ENCODE measurements at places on chromosomes 12 and 14. TPM values are rescaled to one million over a fixed set of nuclear protein-coding genes. Genes with fewer than 3 reads are reported as not detected.

Gene GALNT8
- total RNA-seq = 7.9 TPM

GRCh38 chr12:105212438-105212837, 23.5 kb downstream of the APPL2 start:
- no peak for DNase-seq
- H3K4me3 ChIP-seq = no peak overlapping the region
- H3K36me3 ChIP-seq = peaks cover 25% of the 10 kb centered on the region

Gene PUS1
- 50.9 TPM for total RNA-seq

GRCh38 chr12:85322715-85323114, 42.7 kb downstream of the ALX1 start:
- H3K4me3 ChIP-seq = no peak overlapping the region
- DNase-seq = no peak
- H3K27me3 ChIP-seq = no peaks in the 10 kb centered on the region
- H3K27ac ChIP-seq = no peak overlapping the region
- peaks cover 5% of the 10 kb centered on the region for H3K36me3 ChIP-seq
- no peaks in the 10 kb centered on the region for H3K4me1 ChIP-seq

- H3K4me3 ChIP-seq = no peak overlapping the region
- no peaks in the 10 kb centered on the region for H3K4me1 ChIP-seq
- H3K27ac ChIP-seq = no peak overlapping the region
- DNase-seq = no peak
- no peaks in the 10 kb centered on the region for H3K27me3 ChIP-seq
- peaks cover 1% of the 10 kb centered on the region for H3K36me3 ChIP-seq
Observed at GRCh38 chr14:95193081-95193480, 35.8 kb upstream of the DICER1 start.

DNA sequence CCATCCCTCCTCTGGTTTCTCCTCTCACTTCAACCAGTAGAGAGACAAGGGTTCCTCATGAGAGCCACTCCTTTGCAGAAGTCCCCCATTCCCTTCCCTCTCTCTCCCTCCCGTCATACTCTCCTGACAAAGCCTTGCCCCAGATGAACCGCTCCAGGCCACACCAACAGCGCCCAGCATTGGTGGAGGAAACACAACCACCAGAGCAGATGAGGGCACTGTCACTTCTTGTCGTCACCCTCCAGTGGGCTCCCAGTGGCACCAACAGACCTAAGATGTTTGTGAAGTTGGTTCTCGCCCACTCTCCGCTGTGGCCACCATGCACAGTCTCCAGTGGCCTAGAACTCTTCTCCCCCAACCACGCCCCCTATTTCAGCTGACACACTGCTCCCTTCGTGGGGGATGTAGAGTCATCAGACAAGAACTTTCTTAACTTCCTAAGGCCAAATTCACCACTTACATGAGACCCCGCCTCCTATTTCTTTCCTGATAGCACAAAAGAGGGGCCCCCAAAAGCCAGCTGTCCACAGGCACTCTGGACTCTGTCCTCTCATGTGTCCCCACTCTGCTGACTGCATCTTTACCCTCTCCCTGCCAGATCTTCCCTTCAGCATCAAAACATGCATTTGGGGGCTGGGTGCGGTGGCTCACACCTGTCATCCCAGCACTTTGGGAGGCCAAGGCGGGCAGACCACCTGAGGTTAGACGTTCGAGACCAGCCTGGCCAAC, 29.2 kb upstream of the PLEKHG6 start:
- H3K4me3 ChIP-seq = no peak overlapping the region
- no peaks in the 10 kb centered on the region for H3K36me3 ChIP-seq
- H3K4me1 ChIP-seq = peaks cover 17% of the 10 kb centered on the region
- no peak for DNase-seq
- H3K27me3 ChIP-seq = peaks cover 49% of the 10 kb centered on the region

- peaks cover 23% of the 10 kb centered on the region for H3K27me3 ChIP-seq
- no peak for DNase-seq
- H3K27ac ChIP-seq = no peak overlapping the region
- no peaks in the 10 kb centered on the region for H3K4me1 ChIP-seq
- no peak overlapping the region for H3K4me3 ChIP-seq
Observed at GRCh38 chr14:95727056-95727700, 13.3 kb upstream of the TCL1A start.

GRCh38 chr12:123807670-123808069, 45.6 kb downstream of the DNAH10 start:
- no peak for DNase-seq
- no peaks in the 10 kb centered on the region for H3K36me3 ChIP-seq
- no peaks in the 10 kb centered on the region for H3K27me3 ChIP-seq
- peaks cover 11% of the 10 kb centered on the region for H3K4me1 ChIP-seq

Gene HOXC6
- total RNA-seq = 10.7 TPM

GRCh38 chr14:99541677-99542470, 60.7 kb downstream of the CCNK start:
- H3K36me3 ChIP-seq = no peaks in the 10 kb centered on the region
- DNase-seq = no peak
- H3K4me1 ChIP-seq = peaks cover 40% of the 10 kb centered on the region
- H3K27me3 ChIP-seq = peaks cover 18% of the 10 kb centered on the region

DNA sequence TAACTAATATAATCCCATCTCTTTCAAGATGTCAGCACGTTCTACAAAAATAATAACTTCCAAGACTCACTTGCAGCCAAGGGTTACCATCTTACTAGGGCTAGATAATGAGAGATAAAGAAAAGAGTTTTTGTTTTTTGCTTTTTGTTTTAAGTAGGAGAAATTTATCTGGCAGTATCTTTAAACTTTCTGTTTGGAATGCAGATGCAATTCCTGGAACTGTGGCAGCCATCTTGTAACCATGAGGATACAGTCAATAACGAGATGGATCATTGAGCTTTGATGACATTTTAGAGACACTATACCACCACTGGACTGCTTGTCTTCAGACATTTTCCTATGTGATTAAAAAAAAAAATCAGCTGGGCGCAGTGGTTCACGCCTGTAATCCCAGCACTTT, 171.2 kb upstream of the ARID2 start:
- no peak for DNase-seq
- H3K36me3 ChIP-seq = no peaks in the 10 kb centered on the region
- H3K27ac ChIP-seq = no peak overlapping the region
- no peaks in the 10 kb centered on the region for H3K27me3 ChIP-seq
- no peak overlapping the region for H3K4me3 ChIP-seq

GRCh38 chr12:275812-276211, 13.2 kb upstream of the SLC6A13 start:
- H3K27me3 ChIP-seq = no peaks in the 10 kb centered on the region
- DNase-seq = no peak
- H3K4me1 ChIP-seq = no peaks in the 10 kb centered on the region

Gene SYNE3
- total RNA-seq = 0.96 TPM

- H3K4me3 ChIP-seq = peak overlapping the region; percentile 95
- peaks cover 2% of the 10 kb centered on the region for H3K36me3 ChIP-seq
- H3K27me3 ChIP-seq = peaks cover 9% of the 10 kb centered on the region
- H3K27ac ChIP-seq = peak overlapping the region; percentile 84
- H3K4me1 ChIP-seq = peaks cover 33% of the 10 kb centered on the region
Observed at GRCh38 chr14:50944647-50945413, 547 bp upstream of the PYGL start.

DNA sequence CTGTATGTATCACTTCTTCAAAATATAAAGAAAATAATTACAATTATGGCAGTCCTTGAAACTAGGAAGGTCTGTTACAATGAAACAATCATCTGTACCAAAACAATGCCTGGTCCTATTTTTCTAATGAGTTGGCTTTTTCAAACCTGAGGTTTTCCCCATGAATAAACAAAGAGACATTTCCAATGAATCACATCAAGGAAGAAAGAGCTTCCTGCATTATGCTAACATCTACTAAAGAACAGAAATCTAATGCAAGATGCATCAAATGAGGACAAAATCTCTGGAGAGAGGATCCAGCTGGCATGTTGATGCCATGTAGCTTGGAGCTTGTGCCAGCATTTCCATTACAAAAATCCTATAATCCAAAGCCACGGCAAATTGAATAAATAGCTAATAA, 29.3 kb downstream of the NIN start:
- peaks cover 17% of the 10 kb centered on the region for H3K4me1 ChIP-seq
- H3K36me3 ChIP-seq = peaks cover 16% of the 10 kb centered on the region
- no peak overlapping the region for H3K4me3 ChIP-seq
- no peak overlapping the region for H3K27ac ChIP-seq
- no peaks in the 10 kb centered on the region for H3K27me3 ChIP-seq

Gene CCND2
- total RNA-seq = 186 TPM

DNA sequence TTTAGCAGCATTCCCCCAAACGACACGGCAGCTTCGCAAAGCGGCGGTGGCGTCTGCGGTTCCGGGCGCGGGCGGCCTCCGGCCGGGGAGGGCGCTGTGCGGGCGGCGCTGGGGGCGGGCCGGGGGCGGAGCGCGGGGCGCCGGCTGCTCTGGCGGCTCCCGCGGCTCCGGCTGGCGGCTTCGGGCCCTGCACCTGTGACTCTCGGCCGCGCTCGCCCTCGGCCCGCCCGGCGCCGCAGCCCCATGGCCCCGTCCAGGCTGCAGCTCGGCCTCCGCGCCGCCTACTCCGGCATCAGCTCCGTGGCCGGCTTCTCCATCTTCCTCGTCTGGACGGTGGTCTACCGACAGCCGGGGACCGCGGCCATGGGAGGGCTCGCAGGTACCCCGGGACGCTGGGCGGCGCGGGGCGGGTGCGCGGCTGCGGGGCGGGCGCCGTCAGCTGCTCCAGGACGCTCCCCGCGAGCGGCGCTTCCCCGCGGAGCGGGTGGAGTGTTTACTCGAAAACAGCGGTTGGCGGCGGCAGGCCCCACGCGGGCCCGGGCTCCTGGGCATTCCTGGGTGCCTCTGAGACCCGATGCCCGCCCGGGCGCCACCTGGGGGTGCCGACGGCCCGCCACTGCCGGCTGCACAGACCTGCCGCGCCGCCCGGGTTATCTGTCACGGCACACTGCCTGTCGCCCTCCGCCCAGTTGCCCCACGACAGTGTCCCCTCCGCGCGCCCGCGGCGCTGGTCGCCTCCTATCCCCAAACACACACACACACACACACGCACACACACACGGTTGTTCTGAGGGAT, at the start of gene SLC48A1:
SLC48A1 (plus strand) TSS at position 177 of the 796 bp plus-strand sequence; CDS start at position 244, 67 bp downstream.
- peak within 1 kb of the TSS; percentile 93 for H3K4me3 ChIP-seq
- peak; percentile 70 for DNase-seq
- peak within 1 kb of the TSS; percentile 88 for H3K27ac ChIP-seq
- peaks cover 15% of the 10 kb centered on the region for H3K27me3 ChIP-seq
- peaks cover 42% of the 10 kb centered on the region for H3K4me1 ChIP-seq

Gene NUDT14
- 25.6 TPM for total RNA-seq

Gene RNASE3
- not detected for total RNA-seq

Gene PLEKHD1
- total RNA-seq = 0.14 TPM

- H3K27me3 ChIP-seq = no peaks in the 10 kb centered on the region
- no peaks in the 10 kb centered on the region for H3K36me3 ChIP-seq
- peak overlapping the region; percentile 27 for H3K27ac ChIP-seq
- H3K4me3 ChIP-seq = no peak overlapping the region
- H3K4me1 ChIP-seq = peaks cover 21% of the 10 kb centered on the region
Observed at GRCh38 chr14:90421001-90421631, 24.3 kb downstream of the CALM1 start.

DNA sequence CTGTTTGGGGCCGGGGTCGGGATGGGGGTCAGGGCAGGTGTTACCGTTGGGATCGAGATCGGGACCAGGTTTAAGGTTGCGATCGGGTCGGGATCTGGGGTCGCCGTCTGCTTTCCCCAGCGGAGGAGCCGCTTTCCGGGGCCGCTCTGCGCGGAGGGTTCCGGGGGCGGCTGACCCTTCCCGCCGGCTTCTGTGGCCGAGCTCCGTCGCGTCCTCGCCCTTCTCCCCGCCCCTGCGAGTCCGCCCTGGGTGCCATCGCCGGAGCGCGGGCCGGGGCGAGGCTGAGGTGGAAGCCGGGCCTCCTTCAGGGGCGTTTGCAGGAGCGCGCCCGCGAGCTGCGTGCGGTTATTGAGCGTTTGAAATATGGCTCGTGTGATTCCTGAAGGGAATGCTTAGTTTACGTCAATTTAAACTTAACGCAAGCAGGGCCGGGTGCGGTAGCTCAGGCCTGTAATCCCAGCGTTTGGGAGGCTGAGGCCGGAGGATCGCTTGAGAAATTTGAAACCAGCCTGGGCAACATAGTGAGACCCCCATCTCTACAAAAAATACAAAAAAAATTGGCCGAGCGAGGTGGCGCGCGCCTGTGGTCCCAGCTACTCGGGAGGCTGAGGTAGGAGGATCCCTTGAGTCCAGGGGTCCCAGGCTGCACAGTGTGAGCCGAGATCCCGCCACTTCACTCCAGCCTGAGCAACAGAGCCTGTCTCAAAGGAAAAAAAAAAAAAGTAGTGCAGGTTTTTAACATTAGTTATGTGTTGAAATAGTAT, 620 bp downstream of the PGAM5 start:
- H3K27me3 ChIP-seq = no peaks in the 10 kb centered on the region
- H3K4me1 ChIP-seq = peaks cover 21% of the 10 kb centered on the region
- peak; percentile 32 for DNase-seq
- H3K36me3 ChIP-seq = peaks cover 15% of the 10 kb centered on the region
- peak overlapping the region; percentile 50 for H3K27ac ChIP-seq

GRCh38 chr14:99467336-99468078, 13.2 kb downstream of the SETD3 start:
- no peaks in the 10 kb centered on the region for H3K27me3 ChIP-seq
- H3K27ac ChIP-seq = no peak overlapping the region
- no peak overlapping the region for H3K4me3 ChIP-seq
- DNase-seq = no peak
- no peaks in the 10 kb centered on the region for H3K4me1 ChIP-seq
- H3K36me3 ChIP-seq = peaks cover under 1% of the 10 kb centered on the region

DNA sequence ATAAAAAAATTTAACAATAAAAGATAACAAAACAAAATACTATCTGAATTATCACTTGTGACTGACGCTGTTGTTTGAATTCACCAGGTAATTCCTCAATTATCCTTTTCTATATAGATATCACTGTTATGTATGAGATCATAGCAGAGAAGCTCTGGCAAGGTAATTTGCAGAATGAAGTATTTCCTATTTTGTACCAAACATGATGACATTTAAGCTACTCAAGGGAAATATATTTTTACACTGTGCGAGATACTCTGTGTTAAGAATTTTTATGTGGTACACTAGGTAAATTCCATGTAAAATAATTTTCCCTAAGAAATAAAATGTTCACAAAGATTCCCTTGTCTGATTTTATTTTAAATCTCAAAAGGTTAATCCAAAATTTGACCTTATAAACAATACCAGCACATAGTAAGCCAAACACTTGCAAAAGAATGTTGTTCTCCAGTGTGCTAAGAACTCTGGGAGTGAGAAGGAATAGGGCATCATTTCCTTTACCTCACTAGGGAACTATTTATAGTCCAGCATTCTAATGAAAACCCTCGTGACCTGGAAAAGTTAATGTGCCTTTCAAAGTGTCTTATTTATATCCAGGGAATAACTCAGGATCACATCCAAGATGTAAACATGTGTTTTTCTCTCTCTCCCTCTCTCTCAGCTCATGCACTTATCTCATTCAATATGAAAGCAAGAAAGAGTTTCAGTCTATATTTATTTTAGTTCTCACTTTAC, 115.2 kb upstream of the RAP1B start:
- no peak overlapping the region for H3K27ac ChIP-seq
- H3K4me3 ChIP-seq = no peak overlapping the region
- no peak for DNase-seq
- H3K27me3 ChIP-seq = peaks cover 2% of the 10 kb centered on the region

Gene BMAL2
- total RNA-seq = 8.0 TPM

Gene PIWIL1
- total RNA-seq = not detected

- DNase-seq = peak; percentile 69
- peaks cover 74% of the 10 kb centered on the region for H3K27me3 ChIP-seq
- no peaks in the 10 kb centered on the region for H3K36me3 ChIP-seq
- H3K4me3 ChIP-seq = peak overlapping the region; percentile 74
- peaks cover 10% of the 10 kb centered on the region for H3K4me1 ChIP-seq
- H3K27ac ChIP-seq = no peak overlapping the region
Observed at GRCh38 chr14:64294672-64295413, 672 bp upstream of the ESR2 start.

- H3K4me3 ChIP-seq = no peak overlapping the region
- no peaks in the 10 kb centered on the region for H3K36me3 ChIP-seq
- H3K27ac ChIP-seq = no peak overlapping the region
- H3K27me3 ChIP-seq = peaks cover 19% of the 10 kb centered on the region
Observed at GRCh38 chr14:61462566-61463193, 141.3 kb downstream of the PRKCH start.

Gene CORO1C
- total RNA-seq = 171 TPM

Gene GPR135
- 3.5 TPM for total RNA-seq
